H9 (cell line): ENCODE measurements at places on chromosomes 2 and 18.
A peak's percentile ranks its signal among the peaks of the same experiment; 100 is the strongest.

DNA sequence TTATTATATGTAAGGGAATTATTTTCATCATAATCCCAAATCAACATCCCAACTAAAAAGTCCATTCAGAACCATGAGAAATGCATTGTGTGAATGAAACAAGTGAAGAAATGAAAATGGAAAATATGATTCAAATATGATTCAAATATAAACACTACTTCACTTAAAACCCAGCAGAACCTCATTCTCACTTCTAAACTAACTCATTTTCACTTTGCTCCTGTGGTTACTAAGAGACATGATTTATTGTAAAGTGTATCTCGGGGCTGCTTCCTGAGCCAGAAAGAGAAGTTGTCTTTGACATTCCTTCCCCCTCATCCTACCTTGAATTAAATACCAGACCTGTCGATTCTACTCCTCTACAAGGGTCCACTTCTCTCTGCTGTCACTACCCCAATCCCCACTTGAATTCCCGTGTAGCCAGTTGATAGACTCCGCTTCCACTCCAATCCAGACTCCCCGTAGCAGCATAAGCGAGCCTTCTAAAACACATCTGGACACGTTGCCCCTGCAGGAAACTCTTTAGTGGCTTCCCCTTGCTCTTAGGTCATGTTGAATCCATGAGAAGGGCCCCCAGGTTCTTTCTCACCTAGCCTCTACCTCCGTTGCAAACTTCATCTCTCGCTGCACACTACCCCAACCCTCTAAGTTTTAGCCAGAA is 697.0 kb upstream of the ID2 start:
- DNase-seq: no peak

DNA sequence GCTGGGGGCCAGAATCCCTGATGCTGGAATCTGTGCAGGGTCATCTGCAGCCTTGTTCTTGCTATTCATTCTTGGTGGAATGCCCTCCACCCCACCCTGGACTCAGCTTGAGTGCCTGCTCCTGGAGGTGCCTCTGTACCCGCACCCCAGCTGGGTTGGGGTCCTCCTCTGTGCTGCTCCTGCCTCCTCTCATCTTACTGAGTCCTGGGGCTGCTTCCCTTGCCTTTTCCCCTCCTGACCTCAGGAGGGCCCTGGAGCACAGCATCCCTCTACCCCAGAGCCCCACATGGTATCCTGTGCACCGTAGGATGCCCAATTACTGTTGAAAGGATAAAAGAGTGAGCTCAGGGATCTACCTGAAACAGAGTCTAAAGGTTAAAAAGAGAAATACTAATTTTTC is 81.6 kb downstream of the CIB4 start:
- DNase-seq: peak; percentile 52

DNA sequence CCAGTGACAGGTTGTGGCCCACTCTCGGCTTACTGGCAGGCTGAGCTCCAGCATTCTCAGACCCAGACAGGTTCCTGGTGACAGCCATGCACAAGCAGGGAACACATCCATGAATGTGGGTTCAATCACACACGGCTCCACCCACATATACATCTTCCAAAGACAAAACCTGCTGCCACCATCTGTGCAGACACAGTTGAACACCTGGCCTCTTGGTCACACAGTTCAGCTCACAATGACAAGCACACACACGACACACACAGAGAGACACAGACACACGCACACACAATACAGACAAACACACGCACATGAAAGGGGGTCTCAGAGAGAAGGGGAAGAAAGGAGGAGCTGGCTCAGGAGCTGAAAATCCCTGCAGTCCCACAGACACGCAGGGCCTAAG is 32.1 kb upstream of the PTMA start:
- no peak for DNase-seq

GRCh38 chr18:47932603-47933002 is 2.1 kb upstream of the SMAD2 start:
- no peak for DNase-seq

DNA sequence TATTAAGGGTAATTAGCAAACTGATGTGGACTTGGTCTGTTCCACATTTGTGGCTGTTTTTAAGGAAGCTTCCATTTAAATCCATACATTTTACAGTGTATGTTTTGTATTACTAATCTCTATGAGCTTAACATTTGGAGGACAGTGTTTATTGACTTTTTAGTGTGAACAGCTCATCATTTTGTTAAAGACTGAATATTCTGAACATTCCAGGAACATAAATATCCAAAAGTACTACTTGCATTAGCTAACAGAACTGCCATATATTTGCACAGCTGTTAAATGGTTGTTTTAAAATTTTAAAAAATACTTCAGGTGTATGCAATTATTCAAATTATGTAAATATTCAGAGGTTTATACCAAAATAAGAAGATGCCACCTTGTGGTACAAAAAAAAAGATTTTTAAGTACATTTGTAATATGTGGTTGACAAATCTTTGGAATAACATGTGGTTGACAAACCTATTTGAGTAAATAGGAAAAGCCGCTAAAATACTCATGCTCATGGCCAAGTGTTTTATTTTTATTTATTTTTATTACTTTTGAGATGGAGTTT is 439.7 kb upstream of the FANCL start:
- DNase-seq: no peak

DNA sequence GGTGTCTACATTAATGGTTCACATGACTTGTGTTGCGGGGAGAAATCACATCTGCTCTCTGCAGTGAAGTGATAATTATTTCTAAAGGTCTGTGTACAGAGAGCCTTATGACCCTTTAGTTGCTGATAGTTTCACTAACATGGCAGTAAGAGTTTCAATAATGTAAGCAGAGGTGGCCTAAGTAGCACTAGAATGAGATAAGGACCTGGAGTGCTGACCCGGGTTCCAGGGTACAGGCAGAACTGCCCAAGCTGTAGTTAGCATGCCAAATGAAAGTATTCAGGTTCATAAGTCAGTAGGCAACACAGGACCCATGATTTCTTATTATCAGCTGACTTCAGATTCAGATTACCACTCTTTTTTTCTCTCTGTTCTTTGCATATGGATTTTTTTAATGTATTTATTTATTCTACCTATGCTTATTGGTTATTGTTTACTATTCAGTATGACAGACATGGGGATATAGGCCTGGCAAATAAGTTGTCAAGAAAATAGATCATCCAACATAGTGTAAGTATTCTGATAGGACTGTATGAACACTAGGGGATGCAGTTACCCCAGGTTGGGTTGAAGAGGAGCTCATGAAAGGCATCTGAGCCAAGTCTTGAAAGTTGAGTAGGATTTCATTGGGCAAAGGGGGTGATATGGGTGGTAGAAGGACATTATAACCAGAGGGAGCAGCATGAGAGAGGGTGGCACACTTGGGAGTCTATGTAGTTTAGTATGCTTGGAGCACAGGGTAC is 105.2 kb downstream of the CCDC85A start:
- no peak for DNase-seq

- DNase-seq: no peak
Observed at GRCh38 chr2:150271952-150272802, 215.3 kb downstream of the RND3 start.

DNA sequence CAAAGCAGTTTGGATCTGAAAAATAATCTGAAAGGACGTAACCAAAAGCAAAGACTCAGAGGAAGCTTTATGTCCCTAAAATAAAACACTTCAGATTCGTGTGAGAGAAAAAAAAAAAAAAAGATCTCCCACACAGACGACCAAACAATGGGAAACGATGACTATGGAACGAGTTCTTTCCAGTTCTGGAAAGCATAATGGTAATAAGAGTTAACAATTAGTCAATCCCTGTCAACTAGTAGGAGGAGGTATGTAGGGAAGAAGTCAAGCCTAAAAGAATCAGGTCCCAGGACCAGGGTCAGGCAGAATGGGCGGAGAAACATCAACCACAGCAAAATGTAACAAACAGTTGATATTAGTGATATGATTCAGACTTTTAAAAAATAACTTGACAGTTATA is 170.3 kb upstream of the SETBP1 start:
- DNase-seq: no peak

DNA sequence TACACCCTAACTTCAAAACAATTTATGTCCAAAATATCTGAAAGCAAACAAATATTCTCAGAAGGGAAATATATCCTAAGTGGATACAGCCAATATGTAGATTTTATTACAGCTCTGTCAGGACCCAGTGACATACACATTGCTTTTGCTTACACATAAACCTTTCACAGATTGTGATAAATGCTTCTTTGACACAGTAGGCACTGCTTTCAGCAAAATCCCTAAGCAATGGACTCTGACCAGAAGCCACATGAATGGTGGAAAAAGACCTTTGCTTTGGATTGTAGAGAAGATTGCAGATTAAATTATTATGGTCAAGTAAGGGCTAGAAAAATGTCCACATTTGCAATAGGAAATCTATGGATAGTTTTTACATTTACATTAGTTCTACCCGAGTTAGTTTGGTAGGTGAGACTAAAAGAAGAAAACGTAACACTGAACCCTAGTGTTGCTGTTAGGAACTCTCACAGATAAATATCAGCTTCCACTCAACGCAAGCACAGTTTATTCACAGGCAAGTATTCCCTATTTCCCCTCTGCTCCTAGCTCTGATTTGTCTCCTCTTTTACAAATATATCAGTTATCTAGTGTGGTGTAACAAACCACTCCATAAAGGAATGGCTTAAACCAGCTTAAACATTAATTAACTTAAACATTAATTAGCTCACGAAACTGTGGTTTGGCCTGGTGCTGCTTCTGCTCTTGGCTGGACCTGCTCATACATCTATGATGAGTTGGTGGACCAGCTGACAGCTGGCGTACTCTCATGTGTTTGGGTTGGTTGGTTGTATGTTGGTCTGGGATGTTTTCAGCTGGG is 23.6 kb upstream of the SERPINE2 start:
- no peak for DNase-seq

GRCh38 chr2:63124218-63124617 is 73.6 kb downstream of the OTX1 start:
- DNase-seq: no peak

DNA sequence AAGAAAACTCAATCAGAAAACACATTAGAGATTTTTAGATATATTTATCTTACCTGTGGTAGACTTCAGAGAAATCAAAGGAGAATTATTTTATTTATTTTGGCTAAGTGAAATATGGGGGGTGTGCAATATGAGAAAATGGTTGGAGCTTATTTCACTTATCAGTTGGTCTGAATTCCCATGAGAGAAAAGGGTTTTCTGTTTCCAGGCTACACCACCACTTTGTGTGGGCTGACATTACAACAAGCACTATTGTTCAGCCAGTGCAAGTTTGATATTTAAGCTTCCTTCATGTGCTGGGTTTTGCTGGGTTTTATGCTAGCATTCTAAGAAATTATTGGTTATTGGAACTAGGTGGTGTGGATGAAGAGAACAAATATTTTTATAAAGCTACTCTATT is 33.5 kb downstream of the RMND5A start:
- DNase-seq: no peak

DNA sequence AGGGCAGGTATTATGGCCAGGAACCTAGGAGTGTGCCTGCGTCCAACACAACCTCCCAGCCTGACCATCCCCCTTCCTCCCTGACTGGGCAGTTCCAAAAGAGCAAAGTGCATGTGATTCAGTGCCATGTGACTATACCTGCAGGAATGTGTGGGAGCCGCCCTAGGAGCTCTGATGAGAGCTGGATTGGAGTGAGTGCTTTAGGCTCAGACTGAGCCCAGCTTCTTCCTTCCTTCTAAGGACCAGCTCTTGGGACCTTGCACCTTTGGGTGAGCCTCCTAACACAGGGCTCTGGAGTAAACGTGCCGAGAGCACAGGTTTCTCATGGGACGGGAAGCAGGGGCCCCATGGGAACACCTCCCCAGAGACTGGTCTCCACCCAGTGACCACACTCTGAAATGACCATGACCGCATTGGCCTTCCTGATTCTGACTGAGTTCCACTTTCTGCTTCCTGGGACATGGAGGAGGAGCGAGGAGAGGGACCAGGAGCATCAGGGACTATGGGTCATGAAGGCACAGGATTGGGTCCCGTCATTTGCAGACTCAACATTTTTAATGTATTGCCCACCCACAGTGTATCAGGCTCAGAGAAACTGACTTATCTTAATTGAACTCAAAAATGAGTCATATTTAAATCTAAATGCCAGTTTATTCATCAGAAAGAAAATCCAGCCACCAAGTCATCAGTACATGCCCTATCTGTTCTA is 87.8 kb upstream of the BCL2L11 start:
- peak; percentile 20 for DNase-seq

GRCh38 chr2:142462306-142462705 is 331.5 kb upstream of the LRP1B start:
- DNase-seq: no peak

DNA sequence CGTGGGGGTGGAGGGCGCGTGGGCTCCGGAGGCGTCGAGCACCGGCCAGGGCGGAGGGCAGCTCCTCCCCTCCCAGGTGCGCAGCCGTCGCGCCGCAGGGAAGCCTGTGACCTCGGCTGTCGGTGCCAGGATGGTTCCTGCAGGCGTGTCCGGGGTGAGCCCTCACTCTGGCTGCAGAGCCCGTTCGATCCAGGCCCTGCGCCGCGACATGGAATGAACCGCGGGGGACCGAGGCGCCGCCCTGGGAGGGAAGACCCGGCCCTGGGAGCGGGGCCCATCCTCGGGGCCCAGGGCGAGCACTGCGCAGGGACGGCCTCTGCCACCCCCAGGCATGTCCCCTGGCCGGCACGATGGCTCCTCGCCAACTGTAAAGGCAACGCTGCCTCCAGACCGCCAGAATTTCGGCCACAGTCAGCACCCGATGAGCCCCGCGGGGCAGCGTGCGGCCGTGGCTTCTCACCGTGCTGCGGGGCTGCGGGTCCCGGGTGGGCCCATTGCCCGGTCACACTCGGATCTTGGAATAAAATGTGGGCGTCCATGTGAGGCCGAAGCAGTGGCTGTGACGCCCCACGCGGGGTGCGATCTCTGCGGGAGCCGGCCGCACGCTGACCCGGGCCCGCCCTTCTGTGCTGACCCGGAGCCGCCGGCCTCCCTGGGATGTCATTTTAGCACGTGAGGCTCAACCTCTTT is 26.6 kb downstream of the SALL3 start:
- DNase-seq: no peak

DNA sequence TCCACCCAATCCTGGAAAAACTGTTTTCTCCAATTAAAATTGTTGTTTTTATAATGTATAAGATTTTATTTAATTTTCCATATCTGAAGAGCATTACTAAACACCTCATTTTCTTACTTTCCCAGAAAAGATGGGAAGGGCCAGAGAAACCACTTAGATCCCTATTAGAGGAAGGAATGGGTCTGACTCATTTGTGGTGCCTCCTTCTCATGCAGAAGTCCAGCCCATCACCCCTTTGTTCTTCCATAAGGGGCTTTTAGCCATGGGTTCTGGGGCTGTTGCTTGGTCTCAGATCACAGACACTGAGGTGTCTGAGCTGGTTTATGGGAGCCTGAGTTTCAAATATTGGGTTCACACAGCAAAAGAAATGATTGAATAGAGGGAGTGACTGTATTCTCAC is 152.2 kb downstream of the ESCO1 start:
- DNase-seq: no peak

DNA sequence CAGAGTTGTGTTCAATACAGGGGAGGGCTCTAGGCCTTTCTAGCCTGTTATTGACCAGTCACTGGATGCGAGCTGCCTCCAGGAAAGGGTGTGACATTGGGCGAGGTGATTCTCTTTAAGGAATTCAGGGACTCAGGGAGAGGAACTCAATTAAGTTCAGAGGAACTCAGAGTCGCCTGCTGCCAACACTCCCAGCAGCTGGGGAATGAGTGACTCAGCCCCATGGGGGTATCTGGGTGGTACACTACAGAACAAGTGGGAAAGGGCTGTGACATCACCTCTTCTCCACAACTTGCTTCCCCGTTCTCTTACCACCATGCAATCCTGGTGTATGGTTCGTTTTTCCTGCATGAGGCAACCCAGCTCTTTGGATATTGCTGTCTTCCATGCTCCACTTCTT is 50.4 kb upstream of the CYRIA start:
- no peak for DNase-seq
